NCI-H1436 (cell line): ENCODE measurements at places on chromosomes 11 and 22.

DNA sequence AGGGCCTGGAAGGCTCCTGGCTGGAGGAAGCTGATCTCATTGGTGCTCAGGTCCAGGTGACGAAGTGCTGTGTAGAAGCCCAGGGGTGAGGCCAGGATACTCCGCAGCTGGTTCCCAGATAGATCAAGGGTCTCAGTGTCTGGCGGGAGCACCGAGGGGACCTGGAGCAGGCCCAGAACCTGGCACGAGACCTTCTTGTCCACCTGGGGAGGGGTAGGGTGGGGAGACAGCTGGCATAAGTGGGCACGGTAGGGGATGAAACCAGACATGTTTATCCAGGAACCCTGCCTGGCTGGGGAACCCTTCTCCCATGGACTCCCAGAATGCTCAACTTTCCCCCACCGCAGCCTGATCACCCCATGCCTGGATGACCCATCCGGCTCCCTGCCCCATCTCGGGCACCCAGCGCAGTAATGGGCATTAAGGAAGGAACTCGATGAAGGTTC lies 9.2 kb downstream of the LRRC32 start:
- DNase-seq = no peak

DNA sequence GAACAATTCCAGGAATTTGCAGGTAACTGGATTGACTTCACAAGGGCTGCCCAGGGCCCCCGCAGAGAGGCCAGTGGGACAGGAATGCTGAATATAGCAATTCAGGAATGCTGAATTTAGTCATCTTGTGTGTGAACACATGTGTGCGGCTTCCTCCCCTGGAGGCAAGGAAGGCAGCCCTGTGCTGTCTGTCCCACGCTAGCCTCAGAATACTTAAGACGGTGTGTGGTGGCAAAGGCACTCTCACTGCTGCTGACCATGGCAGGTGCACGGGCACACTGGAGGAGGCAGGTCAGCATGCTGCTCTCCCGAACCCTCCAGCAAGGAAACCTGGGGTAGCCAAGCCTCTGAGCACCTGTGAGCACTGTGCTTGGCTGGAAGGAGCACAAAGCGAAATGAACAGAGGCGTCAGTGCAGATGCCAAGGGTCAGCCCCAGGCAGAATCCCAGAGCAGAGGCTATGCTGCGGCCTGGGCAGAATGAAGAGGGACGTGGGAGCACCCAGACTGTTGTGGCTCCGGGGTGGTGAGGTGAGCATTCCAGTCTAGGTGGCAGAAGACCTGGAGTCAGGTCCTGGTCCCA lies 2.7 kb downstream of the GNAZ start:
- no peak for DNase-seq

DNA sequence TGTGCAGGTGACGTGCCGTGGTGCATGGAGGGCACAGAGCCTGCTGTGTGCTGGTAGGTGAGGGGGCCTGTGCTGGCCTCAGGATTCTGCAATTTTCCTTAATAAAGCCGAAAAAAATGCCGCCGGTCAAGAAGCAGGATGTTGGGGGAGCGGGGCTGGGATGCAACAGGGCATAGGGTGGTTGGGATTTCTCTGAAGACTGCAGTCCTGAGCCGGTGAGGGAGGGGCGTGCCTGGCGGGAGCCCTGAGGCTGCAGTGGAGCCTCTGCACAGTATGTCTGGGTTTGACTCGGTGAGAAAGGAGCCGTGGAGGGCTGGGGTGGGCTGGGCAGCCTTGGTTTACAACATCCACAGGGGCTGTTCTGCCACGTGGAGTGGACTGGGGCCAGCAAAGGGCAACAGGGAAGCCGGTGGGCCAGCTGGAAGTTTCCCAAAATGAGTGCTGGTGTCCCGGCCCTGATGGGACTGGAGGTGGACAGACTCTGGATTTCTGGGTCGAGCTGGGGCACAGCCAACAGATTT lies 1.3 kb downstream of the CDHR5 start:
- no peak for DNase-seq

DNA sequence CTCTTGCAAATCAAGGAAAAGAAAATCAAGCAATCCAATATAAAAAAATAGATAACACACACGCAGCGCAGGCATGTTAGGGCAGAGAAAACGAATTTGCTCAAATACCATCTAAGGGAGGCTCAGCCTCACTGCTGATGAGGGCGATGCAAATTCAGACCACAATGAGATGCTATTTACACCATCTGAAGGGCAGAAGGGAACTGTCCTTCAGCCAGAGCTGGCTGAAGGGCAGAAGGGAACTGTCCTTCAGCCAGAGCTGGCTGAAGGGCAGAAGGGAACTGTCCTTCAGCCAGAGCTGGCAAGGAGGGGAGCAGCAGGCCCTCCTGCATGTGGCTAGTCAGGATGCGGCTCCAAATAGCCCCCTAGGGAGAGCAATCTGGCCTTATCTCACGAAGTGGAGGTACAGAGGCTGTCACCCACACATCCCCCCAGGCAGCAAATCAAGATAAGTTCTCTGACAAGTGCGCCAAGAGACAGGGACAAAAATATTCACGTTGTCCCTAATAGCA lies 7.6 kb upstream of the SLC39A13 start:
- no peak for DNase-seq

GRCh38 chr22:24402460-24403192 lies 24.8 kb upstream of the ADORA2A start:
- no peak for DNase-seq

- no peak for DNase-seq
Observed at GRCh38 chr11:1085440-1086170, 10.9 kb downstream of the MUC2 start.

- DNase-seq = no peak
Observed at GRCh38 chr11:70415191-70415590, 16.9 kb downstream of the CTTN start.

DNA sequence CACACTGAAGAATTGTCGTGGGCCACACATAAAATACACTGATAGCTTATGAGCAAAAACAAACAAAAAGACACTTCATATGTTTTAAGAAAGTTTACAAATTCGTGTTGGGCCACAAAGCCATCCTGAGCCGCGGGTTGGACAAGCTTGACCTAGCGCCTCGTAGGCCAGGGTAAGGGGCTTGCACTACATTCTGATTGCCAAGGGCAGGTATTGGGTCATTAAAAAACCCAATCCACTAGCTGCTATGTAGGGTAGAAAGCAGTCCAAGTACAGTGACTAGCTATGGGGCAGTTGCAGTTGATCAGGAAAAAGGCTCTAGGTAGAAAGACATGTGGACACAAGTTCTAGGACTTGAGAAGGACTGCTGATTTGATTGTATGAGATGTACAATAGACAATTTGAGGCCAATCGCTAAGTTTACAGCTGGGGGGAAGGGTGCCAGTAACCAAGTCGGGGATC lies 14.0 kb downstream of the KDELR3 start:
- no peak for DNase-seq

GRCh38 chr11:94059065-94059464 lies 37.9 kb downstream of the HEPHL1 start:
- DNase-seq = no peak

DNA sequence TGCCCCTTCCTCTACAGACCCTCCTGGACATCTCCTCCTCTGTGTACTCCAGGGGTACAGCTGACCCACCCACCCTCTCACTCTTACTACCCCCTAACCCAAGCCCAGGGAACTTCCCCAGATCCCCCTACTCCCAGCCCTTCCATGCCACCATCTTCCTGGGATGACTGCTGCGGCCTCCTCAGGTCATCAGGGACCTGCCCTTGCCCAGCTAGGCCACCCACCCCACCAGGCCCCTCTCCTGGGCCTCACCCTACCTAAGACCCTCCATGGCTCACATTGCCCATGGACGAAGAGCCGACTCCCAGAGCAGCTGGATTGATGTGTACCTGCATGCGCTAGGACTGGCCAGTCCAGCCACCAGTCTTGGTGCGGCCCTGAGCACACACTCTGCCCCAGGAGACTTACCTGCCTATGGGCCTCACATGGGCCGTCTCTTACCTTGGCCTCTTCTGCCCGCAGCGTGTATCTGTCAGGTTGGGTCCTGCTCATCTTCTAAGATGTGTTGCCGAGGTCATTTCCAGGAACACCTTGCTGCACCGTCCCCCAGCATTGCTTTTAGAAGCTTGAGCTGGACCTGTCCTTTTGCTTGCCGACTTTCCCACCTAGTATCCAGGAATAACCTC lies 2.0 kb upstream of the CLDN5 start:
- no peak for DNase-seq
